ENCODE measurements at places on chromosomes 7 and 10.

GRCh38 chr7:42883950-42884349 is 27.9 kb downstream of the C7orf25 start:
- no peak for DNase-seq

DNA sequence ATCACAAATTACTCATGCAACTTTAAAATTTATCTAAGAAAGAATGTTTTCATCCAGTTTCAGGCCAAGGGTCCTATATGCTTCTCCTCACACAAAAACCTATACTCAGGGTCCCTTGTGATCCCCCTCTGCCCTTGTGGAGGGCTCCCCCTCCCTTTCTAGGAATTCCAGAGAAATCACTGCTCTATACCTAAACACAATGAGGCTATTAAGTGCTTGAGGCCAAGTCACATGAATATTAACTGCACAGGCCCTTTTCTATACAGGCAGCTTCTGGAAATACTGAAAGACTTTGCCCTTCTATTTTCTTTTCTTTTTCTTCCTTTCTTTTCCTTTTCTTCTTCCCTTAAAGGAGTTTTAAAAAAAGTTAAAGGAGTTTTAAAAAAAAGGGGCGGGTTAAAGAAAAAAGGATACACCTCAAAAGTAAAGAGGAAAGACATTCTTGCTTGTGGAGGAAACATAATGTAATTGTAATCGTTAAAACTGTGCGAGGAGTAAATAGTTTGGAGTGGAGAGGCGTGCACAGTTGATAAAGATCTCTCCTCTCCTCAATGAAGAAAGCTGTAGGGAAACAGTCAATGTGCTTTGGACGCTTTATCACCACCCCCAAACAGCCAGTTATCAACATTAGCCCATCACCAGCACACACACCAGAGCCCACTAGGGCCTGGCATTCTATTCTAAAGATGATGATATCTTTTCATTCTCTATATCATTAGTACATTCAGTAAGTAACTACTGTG is 16.4 kb downstream of the GRB10 start:
- no peak for DNase-seq

DNA sequence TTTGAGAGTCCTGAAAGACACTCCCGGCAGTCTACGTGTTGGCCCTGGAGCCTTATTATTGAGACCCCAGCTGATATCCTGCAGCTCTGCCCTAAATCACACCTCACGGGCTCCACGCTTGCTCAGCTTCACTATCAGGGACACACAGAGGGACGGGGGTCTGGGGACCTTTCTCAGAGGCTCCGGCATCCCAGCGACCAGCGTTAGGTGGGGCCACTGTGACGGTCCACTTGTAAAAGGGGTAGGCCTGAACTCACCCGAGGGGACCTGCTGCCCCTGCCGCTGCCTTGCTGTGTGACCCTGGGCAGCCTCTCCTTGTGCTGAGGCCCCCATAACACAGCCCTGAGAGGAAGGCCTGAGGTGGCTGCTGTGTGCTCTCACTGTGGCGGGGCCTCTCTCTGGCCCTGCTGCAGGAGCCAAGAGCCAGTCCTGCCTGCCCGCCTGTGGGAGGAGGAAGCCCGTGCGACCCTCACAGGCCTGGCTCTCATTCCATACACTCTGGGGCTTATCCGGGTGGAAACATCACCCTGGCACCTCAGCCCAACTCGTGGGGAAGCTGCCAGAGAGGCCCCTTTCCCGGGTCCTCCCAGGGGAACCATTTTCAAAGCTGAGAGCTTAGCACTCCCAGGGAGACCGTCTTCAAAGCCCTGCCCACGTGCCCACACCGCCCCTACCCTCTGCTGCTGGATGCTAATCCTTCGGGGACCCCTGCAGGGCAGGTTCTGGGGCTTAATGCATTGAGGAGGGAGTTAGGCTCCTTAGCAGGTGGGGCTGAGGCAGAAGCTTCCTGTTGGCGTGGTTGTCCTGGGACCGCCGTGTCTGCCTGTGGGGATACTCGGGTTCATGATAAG is 21.7 kb downstream of the AQP1 start:
- no peak for DNase-seq

GRCh38 chr7:13802651-13803050 is 186.8 kb downstream of the ETV1 start:
- no peak for DNase-seq

GRCh38 chr10:68924593-68924992 is 23.5 kb downstream of the DDX50 start:
- DNase-seq, result no peak

Data from activated gamma-delta T cell treated with Interleukin-2 at 50 U/mL for 16 hours (primary cell).